ENCODE measurements at places on chromosomes 5 and 9.

- H3K4me1 ChIP-seq = no peaks in the 10 kb centered on the region
- no peak overlapping the region for H3K27ac ChIP-seq
- no peak overlapping the region for H3K4me3 ChIP-seq
- DNase-seq = no peak
- H3K27me3 ChIP-seq = no peaks in the 10 kb centered on the region
- no peaks in the 10 kb centered on the region for H3K36me3 ChIP-seq
These were observed 34.2 kb downstream of the ABLIM3 start for GRCh38 chr5:149175346-149176105.

DNA sequence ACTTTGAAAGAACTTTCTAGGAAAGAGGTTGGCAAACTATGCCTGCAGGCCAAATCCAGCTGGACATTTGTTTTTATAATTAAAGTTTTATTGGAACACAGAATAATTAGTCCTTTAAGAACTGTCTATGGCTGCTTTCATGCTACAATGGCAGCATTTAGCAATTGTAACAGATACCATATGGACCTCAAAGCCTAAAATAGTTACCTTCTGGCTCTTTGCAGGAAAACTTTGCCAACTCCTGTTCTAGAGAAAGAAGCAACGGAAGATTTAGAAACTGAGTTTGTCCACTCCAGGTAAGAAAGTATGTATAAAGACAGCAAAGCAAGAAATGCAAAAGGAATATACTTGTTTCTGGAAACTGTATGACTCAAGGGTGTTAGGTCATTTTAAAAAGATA lies 281.7 kb upstream of the TRPM3 start:
- no peaks in the 10 kb centered on the region for H3K27me3 ChIP-seq
- no peak overlapping the region for H3K27ac ChIP-seq
- DNase-seq = no peak

DNA sequence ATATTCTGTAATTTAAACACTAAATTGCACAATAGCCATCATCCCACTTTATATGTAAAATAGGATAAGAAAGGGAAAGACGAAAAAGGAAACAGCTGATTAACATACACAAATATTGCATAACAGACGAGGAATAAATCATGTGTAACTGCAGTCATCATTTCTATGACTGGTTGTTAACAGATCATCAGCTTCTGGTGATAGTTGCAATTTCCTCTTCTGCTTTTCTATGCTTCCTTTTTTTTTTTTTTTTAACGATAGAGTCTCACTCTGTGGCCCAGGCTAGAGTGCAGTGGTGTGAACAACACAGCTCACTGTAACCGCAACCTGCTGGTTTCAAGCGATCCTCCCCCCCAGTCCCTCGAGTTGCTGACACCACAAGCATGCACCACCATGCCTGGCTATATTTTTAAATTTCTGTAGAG lies 22.5 kb upstream of the JAKMIP2 start:
- no peaks in the 10 kb centered on the region for H3K36me3 ChIP-seq
- no peak overlapping the region for H3K27ac ChIP-seq
- H3K4me3 ChIP-seq = no peak overlapping the region

DNA sequence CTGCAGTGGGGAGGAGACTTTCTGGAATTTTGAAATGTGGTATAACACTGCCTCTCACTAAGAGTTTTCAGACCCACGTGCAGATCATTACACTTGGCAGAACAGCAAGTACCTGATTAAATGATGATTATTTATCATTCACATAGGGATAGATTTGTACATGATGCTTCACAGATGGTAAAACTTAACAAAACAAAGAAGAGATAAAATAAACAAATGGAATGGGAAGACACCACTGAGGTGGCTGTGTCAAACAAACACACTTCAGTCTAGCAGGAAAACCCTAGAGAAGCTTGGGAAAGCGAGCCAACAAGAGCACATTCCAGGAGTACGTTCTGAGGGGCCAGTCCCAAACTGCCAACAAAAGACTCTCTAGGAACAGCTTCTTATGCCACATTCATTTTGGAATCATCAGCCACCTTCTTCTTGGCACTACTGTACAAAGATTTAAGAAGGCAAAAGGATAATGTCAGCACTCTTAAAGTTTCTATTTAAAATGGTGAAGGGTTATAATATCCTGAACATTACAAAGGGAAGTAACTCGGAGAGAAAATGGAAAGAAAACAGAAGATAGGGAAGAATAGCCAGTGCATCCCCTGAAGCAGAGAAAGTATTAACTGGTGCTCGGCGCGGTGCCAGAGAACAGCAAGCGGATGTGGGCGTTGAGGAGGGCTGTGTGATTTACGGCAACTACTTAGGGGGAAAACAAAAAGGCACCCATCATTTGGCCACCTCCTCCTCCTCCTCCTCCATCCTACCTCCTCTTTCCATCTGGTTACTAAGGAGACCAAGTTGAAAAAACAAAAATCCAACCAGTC lies 1.6 kb downstream of the MED27 start:
- peaks cover 19% of the 10 kb centered on the region for H3K36me3 ChIP-seq
- no peak overlapping the region for H3K27ac ChIP-seq
- H3K4me1 ChIP-seq = peaks cover 14% of the 10 kb centered on the region
- no peaks in the 10 kb centered on the region for H3K27me3 ChIP-seq
- H3K4me3 ChIP-seq = peak overlapping the region; percentile 82

GRCh38 chr9:7085357-7085756 lies 327.6 kb downstream of the KDM4C start:
- no peaks in the 10 kb centered on the region for H3K27me3 ChIP-seq
- DNase-seq = no peak
- H3K27ac ChIP-seq = no peak overlapping the region
- peaks cover 8% of the 10 kb centered on the region for H3K4me1 ChIP-seq
- no peak overlapping the region for H3K4me3 ChIP-seq

GRCh38 chr9:109600142-109600541 lies 102.0 kb upstream of the PTPN3 start:
- DNase-seq = peak; percentile 76
- H3K27me3 ChIP-seq = no peaks in the 10 kb centered on the region
- no peaks in the 10 kb centered on the region for H3K4me1 ChIP-seq
- H3K27ac ChIP-seq = no peak overlapping the region

DNA sequence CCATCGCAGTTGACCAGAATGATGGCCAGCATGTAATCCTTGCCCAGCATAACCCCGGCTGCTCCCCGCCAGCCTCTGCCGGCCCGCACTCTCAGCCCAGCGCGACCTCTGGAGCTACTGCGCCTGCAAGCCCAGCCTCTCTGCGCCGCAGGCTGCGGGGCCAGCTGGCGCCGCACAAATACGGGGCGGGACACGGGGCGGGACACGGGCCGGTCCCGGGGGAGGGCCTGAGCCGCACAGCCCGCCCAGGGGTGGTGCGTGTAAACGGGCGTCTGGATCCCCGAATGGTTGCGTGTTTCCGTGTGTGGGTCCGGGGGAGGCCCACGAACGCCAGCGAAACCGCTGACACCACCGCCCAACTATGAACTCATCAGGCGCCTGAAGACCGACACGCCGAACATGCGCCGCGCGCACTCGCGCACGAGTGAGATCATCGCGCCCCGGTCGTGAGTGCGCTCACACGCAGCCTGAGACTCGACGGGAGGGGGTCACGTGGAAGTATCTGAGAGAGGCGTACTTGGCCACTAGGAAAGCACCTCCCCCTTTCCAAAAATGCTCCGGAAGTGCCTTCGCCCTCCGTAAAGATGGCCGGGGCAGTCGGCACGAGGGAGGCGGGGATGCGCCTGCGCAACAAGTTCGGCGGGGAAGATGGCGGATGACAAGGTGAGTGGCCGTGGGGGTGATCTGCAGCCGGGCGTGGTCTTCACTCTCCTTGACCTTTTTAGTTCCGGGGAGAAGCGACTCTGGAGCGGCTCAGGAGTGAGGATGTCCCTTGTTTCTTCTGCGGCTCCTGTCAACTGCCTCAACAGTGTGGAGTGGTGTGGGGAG lies at the start of the genes APBB3 and SLC35A4:
Gene APBB3 (minus strand): TSS at position 403 of the 828 bp plus-strand sequence. CDS start 353 bp downstream, at position 50.
Gene SLC35A4 (plus strand): TSS at position 633 of the 828 bp plus-strand sequence. CDS start 2,342 bp downstream, outside the sequence.
- H3K4me1 ChIP-seq = peaks cover 30% of the 10 kb centered on the region
- no peaks in the 10 kb centered on the region for H3K27me3 ChIP-seq
- peaks cover 10% of the 10 kb centered on the region for H3K36me3 ChIP-seq
- DNase-seq = peak; percentile 100
- H3K4me3 ChIP-seq = peak within 1 kb of the TSS; percentile 60
- peak within 1 kb of the TSS; percentile 85 for H3K27ac ChIP-seq

GRCh38 chr5:178548746-178549145 lies 41.4 kb downstream of the COL23A1 start:
- no peak for DNase-seq
- no peak overlapping the region for H3K27ac ChIP-seq
- no peaks in the 10 kb centered on the region for H3K27me3 ChIP-seq
